NCI-H1436 treated with DMSO at 0.1 percent for 48 hours (cell line): ENCODE measurements at places on chromosomes 7 and 10.

DNA sequence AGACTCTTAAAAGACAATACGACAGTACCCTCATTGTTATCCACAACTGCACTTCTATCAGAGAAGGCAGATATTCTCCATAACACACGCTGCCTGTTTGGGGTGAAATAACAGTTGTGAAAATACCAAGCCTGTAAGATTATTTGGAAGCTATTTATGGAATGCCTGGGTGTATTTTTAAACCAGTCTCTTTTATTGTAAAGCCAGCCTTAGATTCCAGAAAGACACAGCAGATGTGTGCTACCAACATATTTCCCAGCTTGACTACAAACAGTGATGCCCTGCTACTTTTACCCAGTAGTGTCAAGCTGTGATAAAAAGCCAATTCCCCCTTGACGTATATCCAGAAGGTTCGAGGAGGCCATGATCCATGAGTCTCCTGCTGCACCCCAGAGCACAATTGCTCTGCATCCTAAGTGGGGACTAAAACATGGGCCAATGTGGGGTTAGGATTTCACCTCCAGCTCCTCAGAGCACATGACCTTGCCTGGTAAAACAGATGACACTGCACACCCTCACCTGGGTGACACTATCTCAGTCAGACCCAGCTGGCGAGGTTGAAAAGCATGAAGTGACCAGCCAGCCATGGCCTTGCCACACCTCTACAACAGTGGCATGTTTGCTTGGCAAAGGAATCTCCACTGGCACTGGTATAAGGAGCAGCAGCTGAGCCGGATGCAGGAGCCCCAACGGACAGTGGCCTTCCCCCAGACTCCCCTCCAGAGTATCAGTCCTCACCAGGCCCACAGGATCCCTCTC is 62.2 kb downstream of the GFRA1 start:
- no peak for DNase-seq

DNA sequence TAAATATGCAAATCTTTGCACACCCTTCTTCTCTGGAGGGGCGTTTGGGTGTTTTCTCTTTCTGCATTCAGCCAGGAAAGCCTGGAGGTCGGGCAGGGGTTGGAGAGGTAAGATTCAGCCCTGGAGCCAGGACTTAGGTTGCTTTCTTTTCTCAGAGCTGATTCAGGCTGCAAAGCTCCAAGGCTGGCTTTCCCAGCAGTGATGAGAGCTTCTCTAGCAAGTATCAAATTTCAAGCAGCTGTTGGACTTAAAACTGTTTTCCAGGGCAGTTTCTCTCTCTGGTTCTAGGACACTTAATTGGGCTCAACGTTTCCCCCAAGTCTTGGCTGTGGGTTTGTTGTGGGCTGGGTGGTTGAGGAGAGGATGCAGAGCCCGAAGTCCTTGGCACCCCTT is 608 bp downstream of the AKR1B10 start:
- no peak for DNase-seq

GRCh38 chr7:133912916-133913697 is 214.0 kb upstream of the LRGUK start:
- DNase-seq = no peak

- DNase-seq = no peak
Measured at GRCh38 chr7:157468221-157469111, 131.7 kb downstream of the DNAJB6 start.

- no peak for DNase-seq
Measured at GRCh38 chr10:69732147-69732825, 69.4 kb upstream of the COL13A1 start.

GRCh38 chr7:42082144-42082543 is 154.9 kb downstream of the GLI3 start:
- no peak for DNase-seq

- peak; percentile 11 for DNase-seq
Measured at GRCh38 chr7:74193054-74193453, 16.8 kb upstream of the LAT2 start.

DNA sequence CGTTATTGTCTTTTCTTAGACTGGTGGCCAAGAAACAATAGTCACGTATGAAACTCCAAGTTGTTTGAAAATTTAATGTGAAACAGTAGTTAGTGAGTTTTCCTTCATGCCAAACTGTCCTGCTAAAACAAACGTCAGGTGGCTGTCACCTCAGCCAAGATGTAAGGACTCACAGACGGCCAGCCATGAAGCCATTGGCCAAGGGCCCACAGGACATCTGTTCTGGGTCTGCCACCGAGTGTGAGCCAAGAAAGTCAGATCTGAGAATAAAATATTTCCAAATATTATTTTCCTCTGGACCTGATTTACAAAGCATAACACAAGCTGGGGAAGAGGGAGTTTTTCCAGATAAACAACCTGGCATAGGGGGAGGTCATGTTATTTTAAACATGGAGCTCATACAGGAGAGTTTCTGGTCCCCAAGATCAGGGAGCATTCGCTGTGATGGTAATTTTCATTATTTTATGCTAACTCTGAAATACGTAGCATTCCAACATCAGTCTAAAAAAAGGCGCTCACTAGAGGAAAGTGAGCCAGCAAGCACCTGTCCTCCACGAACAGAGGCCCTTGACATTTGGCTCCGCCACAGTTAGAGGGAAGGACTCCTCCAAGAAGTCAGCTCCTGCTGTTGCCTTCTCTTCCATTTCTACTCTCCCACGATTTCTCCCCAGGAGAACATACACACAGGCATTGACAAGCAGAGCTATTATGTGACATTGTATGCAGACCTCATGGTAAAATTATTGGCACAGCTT is 38.9 kb upstream of the LANCL2 start:
- DNase-seq = no peak

DNA sequence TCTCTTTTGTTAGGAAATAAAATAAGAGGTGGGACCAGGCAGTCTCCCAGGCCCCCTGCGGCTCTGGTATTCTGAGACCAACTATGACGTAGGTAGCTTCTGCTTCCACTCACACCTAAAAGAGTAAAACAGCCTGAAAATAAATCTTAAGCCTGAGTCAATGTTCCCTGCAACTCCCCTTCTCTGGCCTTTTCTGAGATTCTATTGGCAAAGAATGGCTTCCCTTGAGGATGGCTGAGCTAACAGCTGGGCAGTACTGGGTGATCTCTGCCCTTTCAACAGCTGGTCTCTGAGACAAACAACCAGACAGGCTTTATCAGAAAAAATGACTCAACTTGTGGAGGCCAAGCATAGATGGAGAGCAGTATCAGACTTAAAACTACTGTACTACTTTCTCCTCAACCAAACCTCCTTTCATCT is 58.7 kb downstream of the CREB3L2 start:
- DNase-seq = no peak

DNA sequence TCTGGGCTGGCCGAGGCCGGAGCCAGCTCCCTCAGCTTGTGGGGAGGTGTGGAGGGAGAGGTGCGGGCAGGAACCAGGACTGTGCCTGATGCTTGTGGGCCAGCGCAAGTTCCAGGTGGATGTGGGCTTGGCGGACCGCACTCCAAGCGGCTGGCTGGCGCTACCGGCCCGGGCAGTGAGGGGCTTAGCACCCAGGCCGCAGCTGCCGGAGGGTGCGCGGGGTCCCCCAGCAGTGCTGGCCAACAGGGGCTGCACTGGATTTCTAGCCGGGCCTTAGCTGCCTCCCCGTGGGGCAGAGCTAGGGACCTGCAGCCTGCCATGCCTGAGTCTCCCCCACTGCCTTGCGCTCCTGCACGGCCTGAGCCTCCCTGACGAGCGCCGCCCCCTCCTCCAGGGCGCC is 242.8 kb downstream of the CCSER2 start:
- no peak for DNase-seq

DNA sequence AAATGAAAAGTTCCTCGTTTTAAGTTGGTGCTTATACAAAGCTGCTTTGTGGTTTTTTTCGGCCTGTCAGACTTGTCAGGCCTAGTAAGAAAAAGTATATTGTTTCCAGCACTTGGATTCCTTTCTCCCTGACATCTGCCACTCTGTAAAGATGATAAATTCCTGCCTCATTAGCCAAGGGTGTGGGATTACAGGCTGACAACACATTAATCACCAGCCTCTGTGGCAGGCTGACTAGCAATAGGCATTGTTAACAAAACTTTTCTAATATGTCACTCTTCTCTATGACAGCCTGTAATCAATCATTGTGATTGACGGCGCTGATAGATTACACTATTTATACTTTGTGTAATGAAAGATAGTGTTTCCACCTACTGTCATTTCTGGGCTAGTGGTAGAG is 682.5 kb downstream of the LRMDA start:
- no peak for DNase-seq

DNA sequence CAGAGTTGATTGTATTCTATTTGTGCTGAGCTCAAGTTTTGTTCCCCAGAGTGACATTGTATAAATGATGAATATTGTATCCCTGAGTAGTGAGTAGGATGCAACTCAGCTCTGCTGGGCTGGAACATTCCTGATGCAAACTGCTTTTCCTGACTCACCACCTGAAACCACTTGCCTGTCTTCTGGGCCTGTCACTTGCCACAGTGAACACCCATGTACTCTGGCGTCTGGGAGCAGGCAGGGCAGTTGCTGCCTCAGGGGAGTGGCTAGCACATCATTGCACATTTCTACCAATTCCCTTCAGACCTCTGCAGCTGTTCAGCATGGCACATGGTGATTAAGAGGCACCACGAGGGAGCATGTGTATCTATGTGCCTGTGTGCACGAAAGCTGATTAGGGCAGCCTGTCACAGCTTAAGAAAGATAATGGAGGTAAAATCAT is 157.3 kb downstream of the SND1 start:
- DNase-seq = no peak

- DNase-seq = no peak
Measured at GRCh38 chr10:31778627-31779026, 150.0 kb downstream of the ARHGAP12 start.

DNA sequence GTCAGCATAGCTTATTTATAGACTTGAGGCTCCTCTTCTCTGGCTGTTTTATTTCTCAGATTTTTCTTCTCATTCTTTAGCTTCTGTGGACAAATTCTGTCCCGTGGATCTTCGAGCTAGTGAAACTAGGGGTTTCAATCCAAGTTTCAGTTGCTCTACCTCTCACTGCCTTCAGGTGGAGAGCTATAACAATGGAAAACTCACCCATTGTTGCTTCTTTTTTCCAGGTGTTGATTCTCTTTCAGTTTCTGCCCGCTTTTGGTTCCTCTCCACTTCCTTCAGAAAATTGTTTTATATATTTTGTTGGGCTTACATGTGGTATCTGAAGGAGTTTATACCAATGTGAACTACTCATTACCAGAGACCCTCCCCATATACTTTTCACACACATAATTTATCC is 266.1 kb downstream of the TCF7L2 start:
- DNase-seq = no peak

DNA sequence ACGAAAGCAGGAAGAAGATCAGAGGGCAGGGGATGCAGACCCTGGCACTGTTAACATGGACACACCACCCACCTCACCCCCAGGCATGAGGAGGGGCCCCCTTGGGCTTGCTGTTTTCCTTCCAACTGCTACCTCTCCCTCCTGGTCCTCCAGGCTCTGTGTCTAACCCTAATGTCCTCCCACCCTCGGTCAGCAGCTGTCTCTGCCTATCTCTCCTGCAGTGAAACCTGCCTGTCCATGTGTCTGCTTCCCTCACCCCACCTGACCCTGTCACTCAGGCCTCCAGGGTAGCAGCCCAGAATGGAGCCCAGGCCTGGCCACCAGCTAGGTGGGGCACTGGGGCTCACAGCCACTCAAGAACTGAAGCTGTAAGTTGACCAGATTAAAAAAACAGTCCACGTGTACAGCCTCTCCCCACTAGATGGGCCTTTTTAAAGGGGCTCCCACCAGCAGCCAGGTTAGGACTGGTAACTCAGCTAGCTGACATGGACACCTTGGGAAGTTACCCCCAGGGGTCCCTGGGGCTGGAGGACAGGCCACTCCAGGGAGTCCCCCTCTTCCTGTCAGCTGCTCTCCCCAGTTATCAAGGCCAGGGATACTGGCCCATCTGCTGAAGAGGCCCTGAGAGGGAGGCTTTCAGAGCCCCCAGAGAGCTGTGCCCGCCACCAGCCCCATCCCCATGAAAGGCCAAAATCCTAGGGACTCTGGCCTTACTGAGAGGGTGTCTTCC is 1.5 kb downstream of the SMARCD3 start:
- no peak for DNase-seq

- DNase-seq = no peak
Measured at GRCh38 chr7:147079921-147080420, 963.4 kb downstream of the CNTNAP2 start.

GRCh38 chr10:67812007-67812406 is 26.0 kb downstream of the DNAJC12 start:
- no peak for DNase-seq

DNA sequence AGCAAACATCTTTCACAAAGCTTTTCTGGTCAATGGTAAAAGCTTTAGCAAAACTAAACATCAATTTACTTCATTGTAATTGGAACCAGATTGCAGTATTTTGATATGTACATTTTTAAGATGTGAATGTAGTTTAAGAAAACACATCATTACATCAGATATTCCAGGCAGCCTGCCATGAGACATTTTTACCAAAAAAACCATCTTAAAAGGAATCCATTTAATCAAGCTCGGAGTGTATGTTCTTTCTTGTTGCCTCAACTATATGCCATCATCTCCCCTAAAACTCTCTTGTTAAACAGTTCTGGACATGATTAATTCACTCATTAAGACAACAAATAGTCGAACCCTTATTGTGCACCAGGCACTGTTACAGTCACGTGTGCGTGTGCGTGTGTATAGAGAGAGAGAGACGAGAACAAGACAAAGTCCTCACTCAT is 97.5 kb downstream of the UBE2H start:
- DNase-seq = no peak

GRCh38 chr10:109450702-109451101 is 472.6 kb downstream of the XPNPEP1 start:
- no peak for DNase-seq

GRCh38 chr7:84256571-84256971 is 62.0 kb upstream of the SEMA3A start:
- no peak for DNase-seq

- no peak for DNase-seq
Measured at GRCh38 chr7:35571611-35572240, 123.2 kb downstream of the HERPUD2 start.

- no peak for DNase-seq
Measured at GRCh38 chr10:34489973-34490745, 324.9 kb downstream of the PARD3 start.

GRCh38 chr10:96417441-96417840 is 58.6 kb upstream of the OPALIN start:
- DNase-seq = no peak

GRCh38 chr7:17697128-17697881 is 243.0 kb downstream of the SNX13 start:
- no peak for DNase-seq

DNA sequence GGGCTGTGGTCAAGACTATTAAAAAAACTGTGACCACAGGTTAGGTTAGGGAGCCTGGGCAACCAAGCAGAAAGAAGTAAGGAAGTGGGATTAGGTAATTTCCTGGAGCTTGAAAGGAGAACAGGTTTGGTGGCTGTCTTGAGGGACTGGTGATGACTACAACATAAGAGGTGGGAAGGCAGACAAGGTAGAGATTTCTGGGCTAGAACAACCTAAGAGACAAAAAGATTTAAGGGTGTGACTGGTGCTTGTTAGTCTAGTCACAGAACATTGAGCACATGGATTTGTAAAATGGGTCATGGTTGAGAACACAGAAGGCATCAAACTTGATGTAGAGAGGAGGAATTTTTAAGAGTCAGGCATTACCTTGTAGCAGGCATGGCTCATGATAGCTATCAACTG is 123.7 kb upstream of the ASAH2 start:
- no peak for DNase-seq

GRCh38 chr10:43806831-43807640 is 158.4 kb upstream of the ZNF32 start:
- DNase-seq = no peak

GRCh38 chr7:110010359-110010758 is 1080.6 kb upstream of the LRRN3 start:
- no peak for DNase-seq

GRCh38 chr10:66940965-66941364 is 15.1 kb downstream of the LRRTM3 start:
- no peak for DNase-seq
